ENCODE measurements at places on chromosomes 7 and 10.

- DNase-seq: no peak
Measured at GRCh38 chr7:909358-910329, 33.3 kb downstream of the GET4 start.

GRCh38 chr7:157224627-157225026 is 85.9 kb downstream of the UBE3C start:
- no peak for DNase-seq

DNA sequence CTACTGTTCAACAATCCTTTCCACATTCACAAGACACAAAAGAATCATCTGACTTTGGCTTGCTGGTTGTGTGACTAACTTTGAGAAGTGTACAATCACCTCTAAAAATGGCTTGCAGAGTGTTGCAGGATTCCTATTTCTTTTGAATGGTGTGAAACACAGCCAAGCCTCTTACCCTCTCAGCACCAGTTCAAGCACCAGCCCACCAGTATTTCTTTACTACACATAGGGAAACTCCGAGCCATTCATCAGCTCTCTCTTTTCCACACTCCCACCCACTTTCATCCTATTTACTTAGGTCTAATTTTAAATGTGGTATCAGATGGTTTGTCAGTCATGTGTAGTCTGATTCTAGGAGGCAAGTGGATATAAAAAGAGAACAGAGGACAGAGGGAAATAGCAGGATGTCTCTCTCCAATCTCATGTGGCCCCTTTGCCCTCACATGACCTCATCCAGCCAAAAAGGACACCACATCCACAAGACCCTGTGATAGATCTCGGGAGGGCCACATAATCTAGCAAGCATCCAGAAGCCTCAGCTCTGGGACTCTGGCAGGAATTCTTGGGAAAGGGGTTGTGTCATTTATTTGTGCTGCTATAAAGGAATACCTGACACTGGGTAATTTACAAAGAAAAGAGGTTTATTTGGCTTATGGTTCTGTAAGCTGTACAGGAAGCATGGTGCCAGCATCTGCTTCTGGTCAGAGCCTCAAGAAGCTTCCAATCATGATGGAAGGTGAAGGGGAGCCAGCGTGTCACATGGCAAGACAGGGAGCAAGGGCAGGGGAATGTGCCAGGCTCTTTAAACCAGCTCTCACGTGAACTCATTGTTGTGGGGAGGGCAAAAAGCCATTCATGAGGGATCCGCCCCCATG is 66.8 kb upstream of the NEBL start:
- no peak for DNase-seq

DNA sequence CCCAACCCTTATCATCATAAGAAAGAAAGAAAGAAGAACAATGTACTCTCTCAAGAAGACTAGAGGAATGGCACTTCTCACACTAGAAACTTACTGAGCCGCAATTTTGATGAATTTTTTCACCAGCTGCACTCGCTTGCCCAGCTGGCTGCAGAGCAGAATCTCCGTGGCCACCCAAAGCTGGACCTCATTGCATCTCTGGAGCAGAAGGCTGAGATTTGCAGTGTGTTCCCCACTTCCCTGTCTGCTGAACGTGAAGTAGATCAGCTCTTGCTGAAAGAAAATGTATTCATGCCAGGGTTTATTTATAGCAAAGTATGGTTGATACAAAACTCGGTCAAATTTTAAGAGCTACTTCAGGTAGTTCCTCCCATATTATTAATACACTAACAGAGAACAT is 199.3 kb upstream of the CDCA7L start:
- DNase-seq: no peak

GRCh38 chr10:119304541-119304940 is 97.2 kb downstream of the GRK5 start:
- no peak for DNase-seq

DNA sequence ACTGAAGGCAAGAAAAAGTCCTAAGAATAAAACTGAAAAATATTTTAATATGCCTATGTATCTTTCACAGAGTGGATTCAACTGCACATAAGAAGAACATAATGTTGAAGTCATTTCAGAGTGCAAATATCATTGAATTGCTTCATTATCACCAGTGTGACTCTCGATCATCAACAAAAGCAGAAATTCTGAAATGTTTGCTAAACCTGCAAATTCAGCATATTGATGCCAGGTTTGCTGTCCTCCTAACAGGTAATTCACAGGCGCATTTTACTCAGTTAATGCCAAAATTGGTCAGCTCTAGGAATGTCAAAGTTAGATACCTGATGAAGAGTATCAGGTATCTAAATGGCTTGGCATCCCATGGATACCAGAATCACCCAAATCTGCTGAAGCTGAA is 52.0 kb downstream of the GDI2 start:
- DNase-seq: no peak

GRCh38 chr10:117697402-117697801 is 154.9 kb downstream of the EMX2 start:
- no peak for DNase-seq

GRCh38 chr7:29629507-29629906 is 65.9 kb downstream of the PRR15 start:
- no peak for DNase-seq

GRCh38 chr7:130216750-130217149 is 9.1 kb downstream of the SSMEM1 start:
- DNase-seq: no peak

DNA sequence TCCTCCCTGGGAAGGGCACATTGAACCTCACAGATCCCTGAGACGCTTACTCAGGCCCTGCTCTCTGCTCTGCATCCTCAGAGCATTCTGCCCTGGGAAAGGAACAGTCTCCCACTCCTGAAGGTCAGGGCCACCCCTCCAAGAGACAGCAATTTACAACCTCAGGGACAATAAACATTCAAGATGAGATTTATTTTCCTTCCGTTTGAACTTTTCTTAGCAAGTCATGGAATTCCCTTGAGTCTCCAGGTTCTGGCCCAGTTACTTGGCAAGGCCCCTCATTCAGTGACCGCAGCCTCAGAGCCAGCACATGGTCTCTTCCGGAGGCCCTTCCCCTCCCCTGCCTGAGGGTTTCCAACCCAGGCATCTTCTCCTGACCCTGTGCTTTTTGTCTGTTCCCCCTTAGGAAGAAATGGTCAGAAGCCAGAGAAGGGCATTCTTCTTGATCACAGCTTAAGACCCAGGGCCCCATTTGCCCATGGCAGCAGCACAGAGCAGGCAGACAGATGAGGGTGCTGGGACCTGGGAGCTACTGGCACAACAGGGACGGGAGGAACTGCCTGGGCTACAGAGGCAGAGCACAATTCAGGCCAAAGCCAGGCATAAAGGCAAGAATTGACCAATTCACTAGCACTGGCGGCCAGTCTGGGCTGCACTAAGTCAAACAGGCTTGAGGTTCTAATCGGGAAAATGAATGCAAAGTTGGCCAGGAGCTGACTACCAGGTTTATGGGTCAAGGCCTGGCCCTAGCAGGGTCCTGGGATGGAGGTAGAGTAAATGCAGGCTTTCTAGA is 56.7 kb downstream of the VSTM4 start:
- DNase-seq: no peak

DNA sequence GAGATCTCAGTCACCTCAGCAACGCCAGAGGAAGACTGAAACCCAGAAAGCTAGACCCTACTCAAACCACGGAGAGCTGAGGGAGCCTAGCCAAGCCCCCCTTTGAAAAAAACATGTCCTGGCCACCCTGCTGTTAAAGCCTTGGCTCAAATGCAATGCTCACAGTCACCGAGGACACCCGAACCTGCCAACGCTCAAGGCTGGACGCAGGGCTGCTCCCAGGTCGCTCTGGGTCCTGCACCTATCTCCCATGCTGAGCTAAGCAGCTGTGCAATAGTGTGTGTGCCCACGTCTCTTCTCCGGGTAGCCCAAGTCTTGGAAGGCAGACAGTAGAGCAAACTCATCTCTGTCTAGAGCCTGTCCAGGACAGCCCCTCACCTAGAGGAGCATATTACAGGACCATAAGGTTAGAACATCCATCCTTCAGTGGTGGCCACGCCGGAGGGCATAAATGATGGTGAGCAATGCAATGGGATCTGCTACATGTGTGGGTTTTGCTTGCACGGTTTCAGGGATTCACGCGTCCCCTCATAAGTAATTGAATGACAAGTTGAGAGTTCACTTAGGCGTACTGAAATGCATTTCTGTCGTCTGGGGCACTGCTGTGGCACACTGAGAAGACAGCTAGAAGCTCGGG is 94.2 kb upstream of the DDC start:
- no peak for DNase-seq

GRCh38 chr7:65251851-65252620 is 121.6 kb upstream of the ZNF92 start:
- peak; percentile 93 for DNase-seq

GRCh38 chr10:115558252-115558651 is 465.1 kb downstream of the ATRNL1 start:
- no peak for DNase-seq

GRCh38 chr10:86267286-86268195 is 99.1 kb downstream of the GRID1 start:
- DNase-seq: peak; percentile 82

- no peak for DNase-seq
Measured at GRCh38 chr7:129093867-129094456, 39.1 kb upstream of the TNPO3 start.

DNA sequence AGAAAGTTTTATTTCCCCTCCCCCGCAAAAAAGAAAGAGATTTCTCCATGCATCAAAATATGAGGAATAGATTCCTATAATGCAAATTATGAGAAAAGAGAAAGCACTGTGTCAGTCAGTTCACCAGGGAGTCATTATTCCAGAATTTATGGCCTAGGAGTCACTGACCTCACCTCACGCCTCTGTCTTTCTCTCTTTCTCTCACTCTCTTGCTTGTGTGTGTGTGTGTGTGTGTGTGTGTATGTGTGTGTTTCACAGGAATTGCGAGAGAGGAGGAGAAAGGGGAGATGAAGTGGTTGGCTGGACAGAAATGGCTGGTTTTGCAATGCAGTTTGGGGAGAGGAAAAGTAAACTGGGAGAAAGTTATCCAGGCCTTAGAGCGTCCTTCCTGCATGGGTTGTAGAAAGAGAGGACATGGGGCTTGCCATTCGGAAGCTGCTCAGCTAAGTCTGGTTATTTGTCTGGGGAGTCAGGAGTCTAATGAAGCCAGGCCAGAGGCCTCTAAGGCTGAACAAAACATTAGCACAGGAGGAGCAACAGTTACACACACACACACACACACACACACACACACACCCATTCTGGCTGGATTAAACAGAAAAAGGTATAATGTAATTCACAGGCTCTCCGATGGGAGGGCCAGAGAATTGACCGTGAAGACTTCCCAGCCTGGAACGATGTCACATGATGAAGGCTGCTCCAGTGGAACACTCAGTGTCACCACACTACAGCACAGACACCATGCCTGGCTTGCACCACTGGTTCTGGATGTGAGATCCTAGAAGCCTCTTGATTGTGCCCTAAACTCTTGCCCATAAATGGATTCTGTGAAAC is 12.8 kb upstream of the FFAR4 start:
- DNase-seq: no peak

DNA sequence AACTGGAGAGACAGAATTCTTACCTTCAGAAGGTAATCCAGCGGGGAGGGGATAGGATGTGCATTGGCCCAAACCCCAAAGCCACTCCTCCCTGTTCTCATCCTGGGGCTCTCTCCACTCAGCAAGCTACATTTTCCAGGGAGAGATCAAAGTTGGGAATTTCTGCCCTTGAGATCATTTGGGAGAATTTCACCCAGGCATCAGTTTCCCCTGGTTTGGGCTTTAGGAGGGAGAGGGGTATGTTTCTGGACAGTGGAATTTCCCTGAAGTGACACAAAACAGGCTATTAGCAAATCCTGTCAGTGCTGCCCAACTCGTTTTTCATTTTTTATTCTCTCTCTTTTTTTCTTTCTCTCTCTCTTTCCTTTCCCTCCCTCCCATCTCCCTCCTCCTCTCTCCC is 35.7 kb downstream of the CYP17A1 start:
- DNase-seq: no peak

- no peak for DNase-seq
Measured at GRCh38 chr7:28627896-28628295, 215.6 kb downstream of the CREB5 start.

- DNase-seq: no peak
Measured at GRCh38 chr7:16765436-16765859, 11.9 kb downstream of the TSPAN13 start.

DNA sequence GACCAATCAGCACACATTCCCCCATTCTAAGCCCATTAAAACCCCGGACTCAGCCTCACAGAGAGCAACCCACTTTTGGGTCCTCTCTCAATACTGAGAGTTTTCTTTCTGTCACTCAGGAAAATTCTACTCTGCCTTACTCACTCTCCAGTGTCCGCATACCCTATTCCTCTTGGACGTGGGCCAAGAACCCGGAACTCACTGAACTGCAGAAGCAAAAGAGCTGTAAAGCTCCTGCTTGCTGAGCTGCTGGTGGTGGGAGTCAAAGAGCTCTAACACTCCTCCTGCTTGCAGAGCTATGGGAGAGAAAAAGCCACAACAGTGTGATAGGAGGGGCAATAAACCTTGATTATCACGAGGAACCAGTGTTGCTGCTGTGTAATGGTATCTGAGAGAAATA is 386.9 kb downstream of the POM121L12 start:
- no peak for DNase-seq

GRCh38 chr7:80087051-80087770 is 47.4 kb upstream of the GNAI1 start:
- no peak for DNase-seq

- no peak for DNase-seq
Measured at GRCh38 chr7:146862415-146862814, 745.8 kb downstream of the CNTNAP2 start.

GRCh38 chr10:32888161-32888927 is 69.7 kb downstream of the ITGB1 start:
- DNase-seq: no peak

GRCh38 chr10:119268871-119269506 is 61.6 kb downstream of the GRK5 start:
- DNase-seq: no peak

- no peak for DNase-seq
Measured at GRCh38 chr7:101754424-101755159, 62.8 kb upstream of the CUX1 start.

DNA sequence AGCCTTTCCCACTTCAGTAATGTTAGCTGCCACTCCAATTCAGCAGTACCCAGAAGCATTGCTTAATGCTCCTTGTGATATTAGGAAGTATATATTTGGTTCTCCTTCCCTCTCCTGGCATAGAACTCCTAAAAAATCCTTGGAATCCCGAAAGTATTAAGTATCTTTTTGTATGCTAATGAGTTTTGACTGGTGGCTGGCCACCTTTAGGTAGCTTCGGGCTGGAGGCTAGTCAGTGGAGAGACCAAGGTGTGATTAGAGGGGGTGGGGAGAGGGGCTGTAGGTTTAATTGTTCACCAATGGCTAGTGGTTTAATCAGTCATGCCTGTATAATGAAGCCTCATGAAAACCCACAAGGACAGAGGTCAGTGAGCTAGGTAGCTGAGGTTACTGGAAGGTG is 12.2 kb downstream of the COMTD1 start:
- no peak for DNase-seq

All from NCI-H146 (cell line).